Vein endothelial cell (primary cell): ENCODE measurements at places on chromosomes 11 and 22. TPM values are rescaled to one million over a fixed set of nuclear protein-coding genes. Genes with fewer than 3 reads are reported as not detected.

BCO2 gene
- total RNA-seq, result 1.1 and 1.3 TPM in 2 replicates

MUC2 gene
- total RNA-seq, result not detected in 2 replicates

CCDC179 gene
- not detected in 2 replicates for total RNA-seq

PIK3IP1 gene
- total RNA-seq, result 9.0 and 19.9 TPM in 2 replicates

RAG2 gene
- total RNA-seq, result not detected in 2 replicates

FGF3 gene
- total RNA-seq, result not detected in 2 replicates

PGA4 gene
- not detected in 2 replicates for total RNA-seq

DSCAML1 gene
- total RNA-seq, result not detected in 2 replicates

SNX32 gene
- 0.10 and 1.6 TPM in 2 replicates for total RNA-seq

SAA4 gene
- not detected in 2 replicates for total RNA-seq

GRIK4 gene
- 0.10 and 0.33 TPM in 2 replicates for total RNA-seq

CRYBB3 gene
- not detected in 2 replicates for total RNA-seq

NLRP14 gene
- total RNA-seq, result 0.10 and 0.65 TPM in 2 replicates

PNPLA5 gene
- not detected in 2 replicates for total RNA-seq

C1QTNF5 gene
- 79.7 and 111 TPM in 2 replicates for total RNA-seq

OR2D3 gene
- total RNA-seq, result not detected in 2 replicates

MMP13 gene
- not detected in 2 replicates for total RNA-seq

TLCD5 gene
- total RNA-seq, result 5.2 and 6.6 TPM in 2 replicates

ARHGAP8 gene
- 0.33 and 0.38 TPM in 2 replicates for total RNA-seq

ALDH3B1 gene
- 0.67 and 2.0 TPM in 2 replicates for total RNA-seq

C11orf91 gene
- total RNA-seq, result 0.33 TPM in 1 of 2 replicates, not detected in the other

C11orf21 gene
- not detected in 2 replicates for total RNA-seq

LARGE1 gene
- 4.1 and 4.6 TPM in 2 replicates for total RNA-seq

SMC1B gene
- total RNA-seq, result not detected in 2 replicates

OR56B4 gene
- total RNA-seq, result not detected in 2 replicates

NPAS4 gene
- total RNA-seq, result not detected in 2 replicates

OR9Q2 gene
- not detected in 2 replicates for total RNA-seq

TTC36 gene
- total RNA-seq, result 0.19 and 2.9 TPM in 2 replicates

KLHL35 gene
- total RNA-seq, result 2.0 and 3.9 TPM in 2 replicates

CRY2 gene
- total RNA-seq, result 10.2 and 13.7 TPM in 2 replicates

EFCAB6 gene
- total RNA-seq, result under 0.01 and 0.29 TPM in 2 replicates

TIMP3 gene
- 20.5 and 20.6 TPM in 2 replicates for total RNA-seq

DGCR6 gene
- total RNA-seq, result 0.48 and 2.3 TPM in 2 replicates

SAA2 gene
- not detected in 2 replicates for total RNA-seq

PANX2 gene
- 0.67 and 1.6 TPM in 2 replicates for total RNA-seq

VSTM5 gene
- total RNA-seq, result 0.19 and 0.33 TPM in 2 replicates

MS4A12 gene
- total RNA-seq, result not detected in 2 replicates

MS4A7 gene
- total RNA-seq, result not detected in 2 replicates

PNPLA3 gene
- 0.98 and 2.9 TPM in 2 replicates for total RNA-seq

BIK gene
- 0.76 and 1.6 TPM in 2 replicates for total RNA-seq

CHRM1 gene
- not detected in 2 replicates for total RNA-seq

MS4A15 gene
- not detected in 2 replicates for total RNA-seq

BUD13 gene
- 19.3 and 21.4 TPM in 2 replicates for total RNA-seq

ANO9 gene
- 0.33 and 0.48 TPM in 2 replicates for total RNA-seq

LRRN4CL gene
- 0.19 and 0.33 TPM in 2 replicates for total RNA-seq

RAG1 gene
- total RNA-seq, result 1.9 and 2.0 TPM in 2 replicates

SPI1 gene
- under 0.01 TPM in 1 of 2 replicates, not detected in the other for total RNA-seq

CXCR5 gene
- not detected in 2 replicates for total RNA-seq

OAF gene
- 17.0 and 26.9 TPM in 2 replicates for total RNA-seq

OR51B4 gene
- not detected in 2 replicates for total RNA-seq

GPR83 gene
- not detected in 2 replicates for total RNA-seq

SMPD1 gene
- total RNA-seq, result 35.7 and 42.1 TPM in 2 replicates

ARHGAP42 gene
- total RNA-seq, result 5.5 and 5.9 TPM in 2 replicates

ABCC8 gene
- total RNA-seq, result not detected in 2 replicates
